Mesenteric fat pad (tissue), 1 donor: ENCODE measurements at places on chromosomes 12 and 14. TPM values are rescaled to one million over a fixed set of nuclear protein-coding genes. Genes with fewer than 3 reads are reported as not detected.

GRCh38 chr12:30884799-30885198 is 41.7 kb upstream of the TSPAN11 start:
- DNase-seq, result no peak

- no peak for DNase-seq
These were observed 20.4 kb downstream of the ADAM20 start for GRCh38 chr14:70514168-70515069.

GRCh38 chr12:8629486-8630033 is 16.9 kb upstream of the AICDA start:
- no peak for DNase-seq

CLEC9A gene
- total RNA-seq, result not detected

- DNase-seq, result no peak
These were observed 422.5 kb downstream of the NRXN3 start for GRCh38 chr14:78592616-78593219.

MYL6B gene
- 41.3 TPM for total RNA-seq

DNA sequence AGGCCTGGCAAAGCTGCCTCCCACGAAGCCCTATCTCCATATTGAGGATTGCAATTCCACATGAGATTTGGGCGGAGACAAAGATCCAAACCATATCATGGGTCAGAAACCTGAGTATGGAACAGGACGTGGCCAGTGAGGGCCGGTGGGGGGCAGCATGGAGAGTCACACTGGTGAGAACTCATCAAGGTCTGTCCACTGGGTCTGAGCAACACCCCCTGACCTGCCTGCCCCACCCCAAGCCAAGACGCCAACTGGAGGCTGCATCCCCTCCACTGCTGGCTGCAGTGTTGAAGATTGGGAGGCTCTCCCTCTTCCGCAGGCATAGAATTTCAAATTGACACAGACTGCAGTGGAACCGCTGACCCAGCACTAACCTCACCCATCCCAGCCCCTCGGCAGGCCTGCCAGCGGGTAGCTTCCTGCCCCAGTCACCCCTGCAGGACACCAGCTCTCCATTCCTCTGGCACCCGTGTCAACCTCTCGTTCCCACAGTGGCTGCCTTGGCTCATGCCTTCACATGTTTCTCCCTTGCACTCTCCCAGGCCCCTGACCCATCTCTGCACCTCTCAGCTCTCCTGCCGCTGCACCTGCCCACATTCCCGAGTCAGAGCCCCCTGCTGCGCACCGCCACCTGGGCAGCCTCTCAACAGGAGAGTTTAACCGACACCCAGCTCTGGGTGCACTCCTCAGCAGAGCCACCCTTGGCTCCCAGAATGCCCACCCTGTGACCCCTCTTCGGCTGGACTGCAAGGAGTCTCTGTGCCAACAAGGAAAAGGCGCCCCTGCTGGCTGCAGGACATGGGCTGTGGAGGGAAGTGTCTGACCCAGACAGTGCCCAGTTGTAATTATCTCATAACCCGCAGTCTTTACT is 45.2 kb upstream of the PPP2R5C start:
- DNase-seq, result peak; percentile 72

GRCh38 chr12:3150931-3151835 is 74.0 kb downstream of the TSPAN9 start:
- no peak for DNase-seq

DNA sequence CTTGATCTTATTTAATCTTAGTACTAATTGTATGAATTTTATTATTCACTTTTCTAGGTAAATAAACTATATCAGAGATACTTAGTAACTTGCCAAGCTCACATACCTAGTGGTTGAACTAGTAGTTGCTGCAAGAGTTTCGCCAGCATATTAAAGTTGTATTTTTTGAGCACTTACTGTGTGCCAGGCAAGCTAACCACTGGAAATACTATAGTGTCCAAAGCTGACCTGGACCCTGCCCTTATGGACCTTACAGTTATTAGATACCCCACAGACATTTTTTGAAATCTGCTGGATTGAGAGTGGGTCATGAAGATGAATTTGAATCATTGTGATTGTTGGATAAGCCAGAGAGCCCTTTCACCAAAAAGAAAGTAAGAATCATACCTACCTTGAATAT is 125.0 kb downstream of the RAD51B start:
- no peak for DNase-seq

DNA sequence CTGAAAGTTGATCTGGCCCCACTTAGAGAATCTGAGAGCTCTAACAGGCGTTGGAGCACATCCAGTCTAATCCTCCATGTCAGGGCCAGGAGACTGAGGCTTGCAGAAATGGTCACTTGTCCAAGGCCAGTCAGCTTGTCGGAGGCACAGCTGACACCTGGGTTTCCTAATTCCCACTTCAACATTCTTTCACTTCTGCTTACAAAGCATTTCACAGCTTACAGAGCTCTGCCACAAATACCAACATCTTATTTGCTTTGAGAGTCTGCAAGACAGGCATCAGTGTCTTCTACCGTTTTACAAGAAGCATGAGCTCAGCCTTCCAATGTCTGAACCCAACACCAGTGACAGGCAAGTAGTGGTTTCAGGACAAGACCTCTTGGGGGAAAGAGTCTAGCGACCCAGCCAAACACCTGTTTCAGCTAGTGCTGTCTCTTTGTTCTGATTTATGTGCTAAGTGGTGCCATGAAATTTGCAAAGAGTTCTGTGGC is 31.8 kb downstream of the ISCA2 start:
- DNase-seq, result no peak

ADCY6 gene
- total RNA-seq, result 58.5 TPM

GRCh38 chr14:72744416-72745120 is 149.3 kb downstream of the DPF3 start:
- peak; percentile 37 for DNase-seq

GRCh38 chr12:131120831-131121271 is 167.1 kb downstream of the ADGRD1 start:
- peak; percentile 51 for DNase-seq

- DNase-seq, result no peak
These were observed 199.0 kb downstream of the TMEM117 start for GRCh38 chr12:44034906-44035305.

- no peak for DNase-seq
These were observed 98.3 kb upstream of the ESRRB start for GRCh38 chr14:76277586-76278130.

ACSS3 gene
- 36.2 TPM for total RNA-seq

- DNase-seq, result no peak
These were observed 4.1 kb downstream of the PLXNC1 start for GRCh38 chr12:94152292-94153078.

TPPP2 gene
- not detected for total RNA-seq

MYO1H gene
- total RNA-seq, result 0.10 TPM

KIF21A gene
- 19.3 TPM for total RNA-seq

- peak; percentile 86 for DNase-seq
These were observed 1.6 kb upstream of the ACVRL1 start for GRCh38 chr12:51905471-51906429.

DNA sequence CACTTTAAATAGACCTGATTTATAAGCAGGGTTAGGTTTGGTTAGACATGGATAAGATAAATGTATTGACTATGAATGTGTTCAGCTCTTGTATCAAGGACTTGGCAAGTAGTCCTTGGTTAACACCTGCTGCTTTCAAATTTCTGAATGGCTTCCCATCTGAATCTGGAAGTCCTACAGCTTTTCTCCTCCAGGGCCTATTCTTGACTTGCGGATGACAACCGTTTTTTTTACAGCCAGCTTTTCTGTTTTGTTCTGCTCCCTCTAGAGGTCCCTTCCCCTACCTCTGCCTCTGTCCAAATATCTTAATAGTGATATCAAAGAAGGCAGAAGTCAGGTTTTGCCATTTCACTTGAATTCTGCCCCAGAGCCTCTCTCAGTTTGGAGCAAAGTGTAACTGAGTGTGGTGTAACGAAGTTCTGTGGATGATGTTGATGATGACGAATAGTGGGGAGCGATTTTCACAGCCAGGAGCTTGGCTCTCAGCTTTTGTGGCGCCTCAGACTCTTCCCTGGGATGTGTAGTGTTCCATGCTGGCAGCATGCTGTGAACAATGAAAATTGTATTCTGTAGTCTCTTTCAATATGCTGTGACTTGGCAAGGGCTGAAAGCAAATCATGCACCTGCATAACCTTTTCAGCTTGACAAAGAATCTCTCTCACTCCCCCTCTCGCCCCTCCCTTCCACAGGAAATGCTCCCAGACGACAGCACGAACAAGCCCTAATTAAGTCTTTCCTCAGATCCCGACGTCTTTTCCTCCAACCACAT is 5.0 kb upstream of the SLC4A8 start:
- DNase-seq, result no peak

CFAP54 gene
- total RNA-seq, result 0.71 TPM

DNA sequence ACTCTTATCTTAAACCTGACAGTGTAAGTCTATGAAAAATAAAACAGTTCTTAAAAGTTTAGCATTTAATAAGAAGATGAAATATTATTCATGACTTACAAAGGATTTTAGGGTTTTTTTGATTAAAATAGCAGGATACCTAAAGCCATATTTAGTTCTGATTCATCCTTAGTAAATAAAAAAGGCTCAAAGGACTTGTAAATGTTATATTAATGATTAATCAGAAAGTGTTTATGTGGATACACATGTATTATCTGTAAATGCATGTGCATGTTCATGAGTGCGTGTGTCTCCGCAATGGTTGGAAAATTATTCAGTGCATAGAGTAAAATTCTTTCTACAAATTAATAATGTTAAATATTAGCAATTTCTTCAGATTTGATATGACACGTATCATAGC is 4.4 kb downstream of the KLRF1 start:
- DNase-seq, result no peak

DNA sequence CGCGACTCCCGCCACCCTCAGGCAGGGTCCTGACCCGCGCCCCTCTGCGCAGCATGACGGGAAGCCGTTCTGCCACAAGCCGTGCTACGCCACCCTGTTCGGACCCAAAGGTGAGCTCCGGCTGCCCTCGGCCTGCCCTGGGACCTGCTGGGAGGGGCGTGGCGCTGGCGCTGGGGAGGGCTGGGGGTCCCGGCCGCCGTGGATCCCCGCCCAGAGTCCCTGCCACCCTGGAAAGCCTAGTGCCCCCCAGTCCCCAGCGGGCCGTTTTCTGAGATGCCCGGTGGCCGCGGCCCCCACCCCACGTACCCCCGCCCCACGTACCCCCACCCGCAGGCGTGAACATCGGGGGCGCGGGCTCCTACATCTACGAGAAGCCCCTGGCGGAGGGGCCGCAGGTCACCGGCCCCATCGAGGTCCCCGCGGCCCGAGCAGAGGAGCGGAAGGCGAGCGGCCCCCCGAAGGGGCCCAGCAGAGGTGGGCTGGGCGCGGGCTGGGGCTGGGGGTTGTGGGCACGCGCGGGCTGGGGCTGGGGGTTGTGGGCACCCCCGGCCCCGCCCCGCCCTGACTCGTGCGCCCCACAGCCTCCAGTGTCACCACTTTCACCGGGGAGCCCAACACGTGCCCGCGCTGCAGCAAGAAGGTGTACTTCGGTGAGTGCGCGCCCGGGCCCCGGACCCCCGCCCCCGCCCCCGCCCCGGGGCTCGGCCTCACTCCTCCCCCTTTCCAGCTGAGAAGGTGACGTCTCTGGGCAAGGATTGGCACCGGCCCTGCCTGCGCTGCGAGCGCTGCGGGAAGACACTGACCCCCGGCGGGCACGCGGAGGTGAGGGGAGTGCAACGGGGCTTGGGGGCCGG is 4.0 kb downstream of the CRIP2 start:
- DNase-seq, result no peak

SART3 gene
- 43.5 TPM for total RNA-seq

DNA sequence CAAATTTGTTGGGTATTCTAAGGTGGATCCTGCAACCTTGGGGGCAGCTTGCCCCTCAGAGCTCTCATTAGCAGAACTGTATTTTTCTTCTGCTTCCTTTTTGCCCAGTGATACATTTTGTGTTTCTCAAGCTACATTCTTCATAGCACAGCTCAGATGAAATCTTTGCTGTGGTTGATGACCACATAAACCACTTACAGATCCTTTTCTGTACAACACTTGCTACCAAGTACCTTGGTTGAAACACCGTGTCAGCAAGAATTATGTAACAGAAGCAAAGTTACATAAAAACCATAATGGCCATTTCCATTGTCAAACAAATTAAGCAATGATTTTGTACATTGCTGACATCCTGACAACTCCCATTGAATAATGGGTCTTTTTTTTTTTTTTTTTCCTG is 9.7 kb upstream of the PLBD1 start:
- DNase-seq, result no peak

NUAK1 gene
- total RNA-seq, result 54.4 TPM

KTN1 gene
- 159 TPM for total RNA-seq

TAS2R19 gene
- total RNA-seq, result 2.8 TPM

DNA sequence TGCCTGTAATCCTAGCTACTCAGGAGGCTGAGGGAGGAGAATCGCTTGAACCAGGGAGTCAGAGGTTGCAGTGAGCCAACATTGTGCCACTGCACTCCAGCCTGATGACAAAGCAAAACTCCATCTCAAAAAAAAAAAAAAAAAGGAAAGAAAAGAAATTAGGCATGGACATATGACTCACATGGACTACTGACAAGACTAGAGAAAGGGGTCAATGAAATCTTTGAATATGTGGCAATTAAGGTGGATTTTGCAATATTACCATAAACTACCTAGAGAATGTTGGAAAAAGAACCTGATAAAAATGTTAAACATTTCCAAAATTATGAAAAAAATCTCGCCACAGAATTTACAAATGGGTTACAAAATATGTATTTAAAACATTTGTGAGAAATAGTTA is 873.6 kb downstream of the C12orf50 start:
- DNase-seq, result no peak

TMEM30B gene
- total RNA-seq, result 4.0 TPM

DNA sequence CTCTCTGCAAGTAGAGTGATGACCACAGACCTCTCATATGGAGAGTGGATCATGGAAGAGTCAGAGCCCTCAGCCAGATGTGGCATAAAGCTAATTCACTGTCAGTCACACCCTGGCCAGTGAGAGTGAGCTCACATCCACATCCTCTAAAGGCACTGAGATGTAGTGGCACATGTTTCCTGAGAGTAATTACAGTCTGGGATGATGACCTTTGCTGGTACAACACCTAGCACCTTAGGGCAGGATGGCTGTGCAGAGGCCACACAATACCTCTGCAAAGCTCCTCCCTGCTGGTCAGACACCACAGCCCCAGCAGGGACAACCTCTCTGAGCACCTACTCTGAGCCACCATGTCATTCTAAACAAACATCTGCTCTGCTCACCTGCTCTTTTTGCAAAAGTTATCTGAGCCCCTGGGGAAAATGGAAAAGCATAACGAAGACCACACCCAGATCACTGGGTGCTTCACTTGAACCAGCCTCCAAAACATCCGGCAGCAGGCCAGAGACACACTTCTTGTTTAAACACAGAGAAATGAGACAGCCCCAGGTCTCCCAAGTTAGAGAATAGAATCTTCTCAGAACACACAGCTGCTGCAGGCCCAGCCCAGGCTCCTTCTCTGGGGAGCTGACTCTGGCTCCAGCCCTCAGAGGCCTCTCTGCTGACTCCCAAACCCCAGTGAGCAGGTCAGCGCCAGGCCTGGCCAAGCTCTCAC is 30.3 kb downstream of the PITPNM2 start:
- no peak for DNase-seq

- no peak for DNase-seq
These were observed 1.4 kb downstream of the AQP5 start for GRCh38 chr12:49962861-49963765.

- DNase-seq, result no peak
These were observed 147.9 kb upstream of the HIF1A start for GRCh38 chr14:61547186-61548069.

GRCh38 chr12:3998968-3999792 is 126.0 kb upstream of the PARP11 start:
- no peak for DNase-seq

- DNase-seq, result no peak
These were observed 1.8 kb downstream of the ITGA7 start for GRCh38 chr12:55705782-55706402.
